ENCODE measurements at places on chromosomes 11 and 22.

DNA sequence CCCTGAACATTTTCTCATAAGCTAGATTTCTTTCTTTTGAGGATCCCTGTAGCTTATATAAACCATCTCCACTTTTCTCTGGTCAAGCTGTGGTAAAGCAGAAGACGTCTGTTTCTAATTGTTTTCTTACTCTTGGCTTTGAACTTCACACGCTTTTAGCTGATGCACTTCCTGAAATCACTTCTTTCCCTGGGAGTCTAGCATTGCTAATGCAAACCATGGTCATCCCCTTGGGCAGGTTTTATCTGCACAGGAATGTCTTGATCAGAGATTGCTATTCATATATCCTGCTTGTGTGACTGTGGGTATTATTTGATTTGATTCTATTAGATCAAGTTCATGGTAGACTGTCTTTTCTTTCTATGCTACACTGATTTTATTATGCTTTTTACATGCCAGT, 199.2 kb upstream of the POU2AF2 start:
- no peak for DNase-seq

GRCh38 chr11:67466367-67466766, 2.7 kb downstream of the TMEM134 start:
- no peak for DNase-seq

GRCh38 chr11:95877291-95877690, 46.6 kb downstream of the MTMR2 start:
- no peak for DNase-seq

- no peak for DNase-seq
Observed at GRCh38 chr11:122337241-122337640, 221.2 kb upstream of the BLID start.

- no peak for DNase-seq
Observed at GRCh38 chr11:79047980-79048379, 392.9 kb downstream of the TENM4 start.

DNA sequence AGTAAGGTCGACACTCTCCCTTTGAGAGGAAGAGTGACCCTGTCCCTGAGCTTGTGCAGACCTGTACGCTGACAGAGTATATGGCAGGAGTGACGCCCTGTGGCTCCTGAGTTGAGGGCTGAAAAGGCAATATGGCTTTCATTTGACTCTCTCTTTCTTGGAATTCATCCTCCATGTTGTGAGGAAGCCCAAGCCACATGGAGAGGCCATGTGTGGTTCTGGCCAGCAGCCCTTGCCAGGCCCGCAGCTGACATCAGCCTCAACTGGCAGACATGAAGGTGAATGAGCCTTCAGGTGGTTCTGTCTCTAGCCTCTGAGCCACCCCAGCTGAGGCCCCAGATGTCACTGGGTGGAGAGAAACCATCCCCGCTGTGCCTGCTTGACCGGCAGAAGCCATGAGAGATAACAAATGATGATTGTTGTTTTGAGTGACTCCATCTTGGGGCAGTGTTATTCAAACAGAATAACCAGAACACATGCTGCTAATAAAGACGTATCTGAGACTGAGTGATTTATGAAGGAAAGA, 31.9 kb downstream of the SMIM38 start:
- no peak for DNase-seq

GRCh38 chr11:14764579-14765527, 121.2 kb downstream of the PDE3B start:
- no peak for DNase-seq

- DNase-seq, result no peak
Observed at GRCh38 chr11:128291835-128292234, 295.5 kb downstream of the ETS1 start.

- DNase-seq, result no peak
Observed at GRCh38 chr11:58524232-58525036, 16.5 kb upstream of the OR5B21 start.

DNA sequence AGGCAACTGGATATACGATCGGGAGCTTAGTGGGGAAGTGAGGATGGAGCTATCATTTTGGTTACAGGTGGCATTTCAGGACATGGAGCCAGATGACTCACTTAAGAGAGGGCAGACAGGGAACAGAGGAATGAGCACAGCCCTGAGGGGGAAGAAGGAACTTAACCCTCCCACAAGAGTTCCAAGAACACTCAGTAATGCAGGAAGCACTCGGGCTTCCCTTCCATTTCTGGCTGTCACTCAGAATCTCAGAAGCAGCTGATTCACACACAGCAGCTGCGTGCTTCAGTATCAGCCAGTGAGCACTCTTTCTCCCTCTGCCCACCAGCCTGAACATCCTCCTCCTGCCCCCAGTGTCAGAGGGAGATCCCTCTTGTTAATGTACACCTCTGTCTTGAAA, 34.8 kb downstream of the EFCAB6 start:
- no peak for DNase-seq

- no peak for DNase-seq
Observed at GRCh38 chr22:45972091-45972888, 4.7 kb downstream of the WNT7B start.

- DNase-seq, result no peak
Observed at GRCh38 chr11:60703374-60703773, 4.0 kb downstream of the MS4A8 start.

DNA sequence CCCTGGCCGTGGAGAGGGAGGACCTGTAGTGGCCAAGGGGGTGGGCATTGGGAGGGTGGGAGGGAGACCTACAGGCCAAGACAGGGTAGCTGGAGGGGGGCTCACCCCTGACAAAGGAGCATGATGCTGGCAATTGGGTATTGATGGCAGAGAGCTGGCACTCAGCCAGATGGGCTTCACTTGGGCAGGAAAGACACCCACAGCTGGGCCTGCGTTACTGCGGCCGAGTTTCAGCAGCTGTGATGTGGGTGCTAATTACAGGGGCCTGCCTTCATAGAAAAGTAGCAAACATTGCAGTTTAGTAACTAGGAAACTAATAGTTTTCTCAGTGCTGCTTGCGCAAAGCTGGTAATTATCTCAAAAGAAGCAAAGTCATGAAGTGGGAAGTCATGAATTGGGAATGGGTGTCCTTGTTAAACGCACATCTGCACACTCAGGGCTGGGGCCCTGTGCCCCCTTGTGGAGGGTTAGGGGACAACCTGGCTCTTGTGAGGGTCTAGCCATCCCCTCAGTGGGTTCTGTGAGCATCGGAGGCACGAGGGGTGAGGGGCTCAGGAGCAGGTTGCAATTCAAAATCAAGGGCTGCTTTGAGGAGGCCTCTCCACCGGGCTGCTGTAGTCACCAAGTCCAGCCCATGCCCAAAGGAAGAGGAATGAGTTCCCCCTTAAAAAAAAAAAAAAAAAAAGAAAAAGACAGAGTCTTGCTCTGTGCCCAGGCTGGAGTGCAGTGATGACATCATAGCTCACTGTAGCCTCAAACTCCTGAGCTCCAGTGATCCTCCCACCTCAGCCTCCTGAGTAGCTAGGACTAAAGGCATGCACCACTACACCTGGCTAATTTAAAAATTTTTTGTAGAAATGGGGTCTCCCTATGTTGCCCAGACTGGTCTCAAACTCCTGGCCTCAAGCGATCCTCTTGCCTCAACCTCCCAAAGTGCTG, 24.4 kb upstream of the TXNRD2 start:
- DNase-seq, result no peak

DNA sequence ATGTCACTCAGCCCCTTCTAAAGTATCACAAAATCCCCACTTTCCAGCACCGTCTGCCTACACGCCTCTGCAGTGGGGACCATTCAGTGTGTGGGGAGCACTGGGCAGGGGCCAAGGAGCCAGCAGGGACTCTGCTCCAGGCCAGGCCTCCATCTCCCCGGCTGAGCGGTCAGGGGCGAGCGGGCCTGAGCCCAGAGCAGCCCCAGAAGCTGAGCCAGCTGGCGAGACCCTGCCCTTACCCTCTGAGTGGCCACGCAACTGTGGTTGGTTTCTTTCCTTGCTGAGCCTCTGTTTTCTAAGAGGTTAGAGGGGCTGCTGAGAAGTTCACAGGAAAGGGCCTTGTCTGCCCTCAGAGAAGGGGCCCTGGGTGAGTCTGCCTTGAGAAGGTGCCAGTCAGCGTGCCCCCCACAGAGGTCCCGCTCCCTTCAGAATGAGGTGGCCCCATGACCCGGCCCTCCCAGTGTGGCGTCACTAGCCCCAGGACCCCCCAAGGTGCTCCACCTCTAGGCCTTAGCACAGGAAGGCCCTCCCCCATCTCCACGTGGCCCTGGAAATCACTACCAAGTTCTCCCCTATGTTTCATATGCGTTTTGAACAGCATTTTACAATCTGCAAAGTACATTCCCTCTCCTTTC, 46.9 kb downstream of the WNT11 start:
- DNase-seq, result no peak

All from NCI-H1417 treated with DMSO at 0.1 percent for 48 hours (cell line).